ENCODE measurements at places on chromosomes 16 and 17.

GRCh38 chr16:81597079-81597658 is 152.6 kb downstream of the CMIP start:
- DNase-seq = no peak

GRCh38 chr16:58201163-58201562 is 3.3 kb upstream of the CSNK2A2 start:
- DNase-seq = no peak

- no peak for DNase-seq
Observed at GRCh38 chr16:20377181-20377580, 24.7 kb upstream of the UMOD start.

- no peak for DNase-seq
Observed at GRCh38 chr17:53088481-53088880, 734.2 kb upstream of the KIF2B start.

- no peak for DNase-seq
Observed at GRCh38 chr16:69069504-69069903, 35.9 kb upstream of the HAS3 start.

DNA sequence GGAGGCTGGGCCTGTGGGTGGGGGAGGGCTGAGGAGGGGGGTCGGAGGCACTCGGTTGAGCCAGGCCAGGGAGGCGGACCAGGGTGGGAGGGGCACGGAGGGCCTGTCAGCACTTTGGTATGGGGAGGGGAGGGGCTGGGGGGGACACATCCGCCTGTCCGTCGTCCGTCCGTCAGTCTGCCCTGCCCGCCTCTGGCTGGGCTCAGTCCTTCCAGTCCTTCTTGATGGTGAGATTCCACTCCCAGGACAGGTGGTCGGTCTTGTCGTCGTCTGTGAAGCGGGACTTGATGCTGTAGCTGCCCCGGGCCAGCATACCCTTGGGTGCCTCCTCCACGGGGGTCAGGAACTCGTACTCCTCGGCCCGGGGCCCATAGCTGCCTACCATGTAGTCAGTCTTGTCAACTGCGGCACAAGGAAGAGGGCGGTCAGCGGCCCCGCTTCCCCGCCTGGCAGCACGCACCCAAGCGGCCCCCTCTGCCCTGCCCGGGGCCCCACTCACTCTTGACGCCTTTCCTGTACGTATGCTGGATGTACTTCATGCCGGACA is 2.4 kb downstream of the ARHGDIA start:
- no peak for DNase-seq

GRCh38 chr17:67246653-67247415 is 1.8 kb upstream of the HELZ start:
- no peak for DNase-seq

GRCh38 chr17:19362277-19363113 is at the start of gene B9D1:
TSS of gene B9D1 (minus strand) at chr17:19362723. CDS start at chr17:19362569, 154 bp downstream.
- DNase-seq = peak; percentile 87

- no peak for DNase-seq
Observed at GRCh38 chr17:14297161-14297851, 3.6 kb upstream of the HS3ST3B1 start.

- DNase-seq = no peak
Observed at GRCh38 chr17:12530161-12530560, 135.5 kb upstream of the MYOCD start.

DNA sequence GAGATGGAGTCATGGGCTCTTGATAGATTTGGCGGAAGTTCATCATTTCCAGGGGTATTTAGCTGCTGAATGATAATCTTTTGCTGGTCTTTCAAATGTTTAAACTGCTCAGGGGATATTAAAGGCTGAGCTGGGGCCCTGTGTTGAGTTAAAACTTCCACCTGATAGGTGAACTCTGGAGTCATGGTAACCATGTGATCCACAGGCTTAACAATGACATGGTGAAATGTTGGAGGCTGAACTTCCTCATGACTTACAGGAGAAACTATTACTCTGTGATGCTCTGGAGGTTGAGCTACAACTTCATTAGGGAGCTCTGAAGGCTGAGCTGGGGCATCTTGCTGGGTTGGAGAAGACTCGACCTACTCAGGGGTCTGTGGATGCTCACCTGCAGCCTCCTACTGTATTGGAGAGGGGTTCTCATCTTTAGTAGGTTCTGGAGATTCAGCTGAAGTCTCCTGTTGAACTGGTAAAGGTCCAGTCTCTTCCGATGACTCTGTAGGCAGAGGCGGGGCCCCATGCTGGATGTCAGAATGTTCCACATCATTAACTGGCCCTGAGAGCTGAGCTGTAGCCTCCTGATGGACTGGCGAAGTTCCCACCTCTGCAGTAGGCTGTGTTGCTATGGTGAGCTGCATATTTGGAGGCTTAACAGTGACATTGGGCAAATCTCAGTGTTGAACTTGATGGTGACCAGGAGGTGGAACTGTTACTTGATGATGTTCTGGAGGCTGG is 24.2 kb downstream of the RDM1 start:
- DNase-seq = no peak

GRCh38 chr17:69497161-69497560 is 82.7 kb downstream of the MAP2K6 start:
- DNase-seq = no peak

GRCh38 chr17:4307179-4307930 is 43.6 kb upstream of the ANKFY1 start:
- DNase-seq = no peak

DNA sequence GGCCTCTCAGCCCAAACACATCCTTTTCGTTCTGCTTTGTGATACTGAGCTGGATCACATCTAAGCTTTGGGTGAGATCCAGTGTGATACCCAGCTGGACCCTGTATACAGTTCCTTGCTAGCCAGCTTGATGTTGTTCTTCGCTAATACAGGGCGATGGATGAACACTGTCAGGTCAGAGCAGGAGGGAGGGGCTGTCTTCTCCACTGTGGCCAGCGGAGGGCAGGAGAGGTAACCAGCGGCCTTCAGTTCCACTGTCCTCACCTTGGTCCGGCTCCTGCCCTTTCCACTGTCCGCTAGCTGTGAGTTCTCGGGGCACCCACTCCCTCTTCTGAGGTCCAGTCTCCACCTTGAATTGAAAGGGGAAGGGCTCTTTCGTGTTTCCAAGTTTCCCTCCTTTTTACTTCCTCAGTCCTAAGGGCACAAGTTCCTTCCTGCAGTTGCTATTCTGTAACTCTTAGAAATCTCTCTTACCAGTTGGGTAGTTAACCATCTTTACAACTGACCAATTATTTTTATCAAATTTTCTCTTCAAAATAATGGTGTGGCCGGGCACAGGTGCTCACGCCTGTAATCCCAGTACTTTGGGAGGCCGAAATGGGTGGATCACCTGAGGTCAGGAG is 3.0 kb upstream of the ZNF213 start:
- no peak for DNase-seq

- DNase-seq = no peak
Observed at GRCh38 chr16:86566966-86567700, 504 bp downstream of the FOXC2 start.

GRCh38 chr17:55726440-55726839 is 3.8 kb upstream of the TMEM100 start:
- DNase-seq = no peak

- DNase-seq = no peak
Observed at GRCh38 chr17:71071837-71072236, 902.5 kb downstream of the KCNJ2 start.

DNA sequence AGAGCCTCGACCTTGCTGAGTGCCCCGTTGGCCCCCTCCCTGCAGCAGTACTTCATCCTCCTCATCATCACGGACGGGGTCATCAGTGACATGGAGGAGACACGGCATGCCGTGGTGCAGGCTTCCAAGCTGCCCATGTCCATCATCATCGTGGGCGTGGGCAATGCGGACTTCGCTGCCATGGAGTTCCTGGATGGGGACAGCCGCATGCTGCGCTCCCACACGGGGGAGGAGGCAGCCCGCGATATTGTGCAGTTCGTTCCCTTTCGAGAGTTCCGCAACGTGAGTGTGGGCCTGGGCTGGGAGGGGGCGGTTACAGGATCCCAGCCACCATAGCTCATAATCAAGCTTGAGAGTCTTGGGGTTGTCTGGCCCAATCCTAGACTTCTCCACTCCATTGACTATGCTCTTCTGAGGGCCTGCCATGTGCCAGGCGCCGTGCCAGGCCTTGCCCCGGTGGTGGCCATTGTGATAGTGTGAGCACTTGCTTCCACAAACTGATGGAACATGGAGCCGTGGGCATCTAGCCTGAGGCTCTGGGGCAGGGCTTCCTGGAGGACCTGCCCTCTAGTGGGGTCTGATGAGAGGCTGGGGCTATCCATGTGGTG is 39.7 kb downstream of the PSME3IP1 start:
- DNase-seq = no peak

GRCh38 chr17:3630781-3631180 is 5.3 kb downstream of the SHPK start:
- no peak for DNase-seq

- no peak for DNase-seq
Observed at GRCh38 chr17:47660064-47660492, 10.4 kb downstream of the KPNB1 start.

- DNase-seq = no peak
Observed at GRCh38 chr16:83967838-83968305, at the start of gene NECAB2. TSS of gene NECAB2 (plus strand) at chr16:83968244. CDS start at chr16:83968649, 405 bp downstream.
